IMR-90 (cell line): ENCODE measurements at places on chromosomes 16 and 17. TPM values are rescaled to one million over a fixed set of nuclear protein-coding genes. Genes with fewer than 3 reads are reported as not detected.

The CTDNEP1 gene
- polyA plus RNA-seq, result 132 TPM in 2 replicates

The QPRT gene
- polyA plus RNA-seq, result 6.3 and 6.8 TPM in 2 replicates

The ALOX15B gene
- not detected in 2 replicates for polyA plus RNA-seq

The NOS2 gene
- polyA plus RNA-seq, result 0.03 TPM in 1 of 2 replicates, not detected in the other

The HAP1 gene
- 0.09 and 0.11 TPM in 2 replicates for polyA plus RNA-seq

The MYBBP1A gene
- 45.9 and 53.0 TPM in 2 replicates for polyA plus RNA-seq

The ENPP7 gene
- polyA plus RNA-seq, result not detected in 2 replicates

The CDH1 gene
- not detected in 2 replicates for polyA plus RNA-seq

The GJC1 gene
- polyA plus RNA-seq, result 23.9 and 24.1 TPM in 2 replicates

The TBC1D3H gene
- polyA plus RNA-seq, result not detected in 2 replicates

The NXPH3 gene
- polyA plus RNA-seq, result 0.20 and 0.31 TPM in 2 replicates

The TP53TG3F gene
- not detected in 2 replicates for polyA plus RNA-seq

The DLX3 gene
- not detected in 2 replicates for polyA plus RNA-seq

The MYH3 gene
- polyA plus RNA-seq, result 0.63 and 0.98 TPM in 2 replicates

The CFAP97D1 gene
- 0.03 TPM in 1 of 2 replicates, not detected in the other for polyA plus RNA-seq

The HOXB7 gene
- 6.7 and 7.5 TPM in 2 replicates for polyA plus RNA-seq

The SLFN13 gene
- polyA plus RNA-seq, result 1.4 and 1.7 TPM in 2 replicates

The NOG gene
- 13.1 and 16.3 TPM in 2 replicates for polyA plus RNA-seq

The NXN gene
- polyA plus RNA-seq, result 116 and 120 TPM in 2 replicates

The LDHD gene
- 0.23 and 0.26 TPM in 2 replicates for polyA plus RNA-seq
